CD8-positive, alpha-beta memory T cell (primary cell): ENCODE measurements at places on chromosomes 2 and 18. TPM values are rescaled to one million over a fixed set of nuclear protein-coding genes. Genes with fewer than 3 reads are reported as not detected.

DNA sequence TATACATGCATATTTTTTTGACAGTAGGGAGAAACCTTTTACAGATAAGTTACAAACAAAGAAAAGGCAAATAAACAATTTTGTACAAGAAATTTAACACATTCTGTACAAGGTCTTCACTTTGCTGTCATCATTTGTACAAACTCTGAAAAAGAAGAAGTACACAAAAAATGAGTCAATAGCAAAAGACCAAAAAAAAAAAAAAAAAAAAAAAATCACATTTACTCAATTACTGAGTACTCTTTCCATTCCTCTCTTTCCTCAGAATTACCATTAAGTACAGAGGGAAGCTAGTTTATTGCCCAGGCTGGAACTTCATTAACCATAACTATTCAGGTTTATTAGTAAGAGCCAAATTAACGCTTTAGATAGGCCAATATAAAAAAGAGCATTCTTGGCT, 5.6 kb upstream of the STPG4 start:
- no peak for DNase-seq
- peaks cover 27% of the 10 kb centered on the region for H3K36me3 ChIP-seq
- H3K4me3 ChIP-seq = no peak overlapping the region

GRCh38 chr2:55560855-55561254, 41.3 kb downstream of the CFAP36 start:
- H3K4me1 ChIP-seq = peaks cover 3% of the 10 kb centered on the region
- no peak overlapping the region for H3K27ac ChIP-seq
- no peak overlapping the region for H3K4me3 ChIP-seq
- H3K36me3 ChIP-seq = peaks cover 55% of the 10 kb centered on the region
- DNase-seq = no peak

DNA sequence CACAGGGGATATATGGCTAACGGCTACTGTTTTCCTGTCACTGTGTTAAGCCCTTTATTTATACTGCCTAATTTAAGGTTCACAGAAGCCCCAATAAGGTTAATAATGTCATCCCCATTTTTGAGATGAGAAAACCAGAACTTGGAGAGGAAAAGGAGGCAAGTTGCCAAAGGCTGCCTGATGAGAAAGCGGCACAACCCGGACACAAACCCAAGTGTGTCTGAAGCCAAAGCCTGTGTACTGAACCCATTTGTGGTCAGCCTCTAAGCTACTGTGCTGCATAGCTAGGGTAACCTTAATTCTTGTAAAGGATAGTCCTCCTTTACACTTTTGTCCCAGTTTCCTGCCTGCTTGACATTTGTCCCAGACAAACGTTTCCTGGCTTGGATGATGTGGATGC, 954.7 kb upstream of the FANCL start:
- H3K36me3 ChIP-seq = no peaks in the 10 kb centered on the region
- no peaks in the 10 kb centered on the region for H3K4me1 ChIP-seq
- no peak overlapping the region for H3K4me3 ChIP-seq
- H3K27me3 ChIP-seq = no peaks in the 10 kb centered on the region

DNA sequence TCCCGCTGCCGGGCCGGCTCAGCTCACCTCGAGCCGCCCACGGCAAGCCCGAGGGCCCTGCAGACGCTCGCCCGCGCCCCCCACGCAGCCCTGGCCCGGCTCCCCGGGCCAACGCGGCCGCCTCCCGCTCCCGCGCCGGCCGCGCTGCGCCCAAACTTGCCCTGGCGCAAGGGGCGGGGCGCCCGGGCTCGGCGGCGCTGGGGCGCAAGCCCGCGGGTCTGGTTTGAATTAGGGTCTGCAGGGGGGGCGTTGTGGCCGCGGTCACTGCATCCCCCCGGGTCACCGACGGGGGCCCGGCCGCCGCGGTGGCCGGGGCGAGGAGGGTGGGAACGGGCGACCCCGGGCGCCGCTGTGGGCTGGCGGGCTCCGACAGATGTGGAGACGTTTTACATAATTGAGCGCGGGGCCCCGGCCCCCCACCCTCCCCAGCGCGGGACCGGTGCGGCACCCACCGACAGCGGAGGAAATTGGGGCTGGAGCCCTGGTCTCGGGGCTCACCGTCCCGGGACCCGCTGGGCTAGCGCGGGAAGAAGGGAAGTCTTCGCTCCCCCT, 690 bp downstream of the SDC1 start:
- no peak overlapping the region for H3K4me3 ChIP-seq
- H3K36me3 ChIP-seq = no peaks in the 10 kb centered on the region

GRCh38 chr2:222485367-222486211, 61.2 kb downstream of the SGPP2 start:
- H3K27ac ChIP-seq = no peak overlapping the region
- H3K4me3 ChIP-seq = no peak overlapping the region
- no peak for DNase-seq
- H3K27me3 ChIP-seq = no peaks in the 10 kb centered on the region
- no peaks in the 10 kb centered on the region for H3K36me3 ChIP-seq

CDK15 gene
- total RNA-seq = not detected

UGT1A10 gene
- total RNA-seq = not detected

RBM45 gene
- total RNA-seq = 12.7 TPM

DRC1 gene
- total RNA-seq = not detected
